Progenitor cell of endocrine pancreas (in vitro differentiated cells): ENCODE measurements at places on chromosomes 12 and 14. TPM values are rescaled to one million over a fixed set of nuclear protein-coding genes. Genes with fewer than 3 reads are reported as not detected.

Gene NUMB
- 88.8 and 92.4 TPM in 2 replicates for total RNA-seq

Gene SERPINA1
- 411 and 431 TPM in 2 replicates for total RNA-seq

Gene SLC39A2
- not detected in 2 replicates for total RNA-seq

Gene KRT82
- not detected in 2 replicates for total RNA-seq

Gene IGF1
- total RNA-seq, result 0.57 and 1.6 TPM in 2 replicates

Gene FIGNL2
- total RNA-seq, result 44.5 and 46.7 TPM in 2 replicates

DNA sequence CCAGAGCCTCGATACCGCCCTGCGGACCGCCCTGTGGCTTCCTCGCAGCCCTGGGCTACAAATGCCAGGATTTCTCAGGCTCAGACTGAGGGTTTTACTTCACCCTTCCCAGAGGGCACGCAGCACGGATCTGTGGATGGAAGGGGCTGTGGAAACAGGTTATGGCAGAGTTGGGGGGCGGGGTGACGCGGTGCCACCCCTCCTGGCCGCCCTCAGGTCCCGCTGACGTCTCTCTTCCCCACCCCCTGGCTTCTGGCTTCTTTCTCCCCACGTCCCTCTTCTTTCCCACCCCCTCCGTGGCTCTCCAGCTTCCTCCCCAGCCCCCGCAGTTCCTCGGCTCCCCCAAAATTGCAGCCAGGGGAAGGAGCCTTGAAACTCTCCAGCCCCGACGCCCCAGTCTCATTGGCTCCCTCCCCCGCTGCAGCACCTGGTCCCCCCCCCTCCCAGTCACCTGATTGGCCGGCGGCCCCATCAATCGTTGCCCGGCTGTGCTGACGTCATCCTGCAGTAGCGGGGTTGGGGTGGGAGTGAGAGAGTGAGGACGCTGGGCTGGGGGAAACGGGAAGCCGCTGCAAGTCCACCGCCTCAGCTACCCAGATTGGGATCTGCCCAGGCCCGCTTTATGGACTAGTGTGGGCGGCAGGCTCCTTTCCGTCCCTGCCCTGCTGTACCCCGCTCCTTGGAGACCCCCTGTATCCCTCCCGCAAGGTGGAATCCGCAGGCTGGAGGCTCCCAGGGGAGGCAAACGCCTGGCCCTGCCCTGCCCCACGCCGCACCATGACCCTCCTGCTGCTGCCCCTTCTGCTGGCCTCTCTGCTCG lies at the start of gene CLSTN3:
Gene CLSTN3, plus strand, starts transcription at position 500 of the 820 bp plus-strand sequence. Its CDS starts 278 bp downstream, at position 778.
- peak; percentile 91 for DNase-seq
- peaks cover 49% of the 10 kb centered on the region for H3K4me1 ChIP-seq
- H3K27me3 ChIP-seq, result no peaks in the 10 kb centered on the region
- H3K4me3 ChIP-seq, result peak within 1 kb of the TSS; percentile 87
- peaks cover 13% of the 10 kb centered on the region for H3K36me3 ChIP-seq

GRCh38 chr14:99347561-99347960 lies 75.6 kb upstream of the BCL11B start:
- H3K27me3 ChIP-seq, result peaks cover 3% of the 10 kb centered on the region
- H3K36me3 ChIP-seq, result no peaks in the 10 kb centered on the region
- H3K4me1 ChIP-seq, result peaks cover 17% of the 10 kb centered on the region
- DNase-seq, result no peak

GRCh38 chr12:80031229-80031628 lies 68.1 kb upstream of the OTOGL start:
- no peaks in the 10 kb centered on the region for H3K36me3 ChIP-seq
- H3K27me3 ChIP-seq, result no peaks in the 10 kb centered on the region

GRCh38 chr12:73514672-73515071 lies 1023.0 kb upstream of the ATXN7L3B start:
- DNase-seq, result no peak
- no peaks in the 10 kb centered on the region for H3K36me3 ChIP-seq
- no peaks in the 10 kb centered on the region for H3K27me3 ChIP-seq
- no peak overlapping the region for H3K27ac ChIP-seq
- no peaks in the 10 kb centered on the region for H3K4me1 ChIP-seq

GRCh38 chr12:101527682-101528081 lies 52.5 kb downstream of the SPIC start:
- no peak overlapping the region for H3K27ac ChIP-seq
- no peaks in the 10 kb centered on the region for H3K4me1 ChIP-seq
- H3K4me3 ChIP-seq, result no peak overlapping the region
- no peaks in the 10 kb centered on the region for H3K27me3 ChIP-seq

DNA sequence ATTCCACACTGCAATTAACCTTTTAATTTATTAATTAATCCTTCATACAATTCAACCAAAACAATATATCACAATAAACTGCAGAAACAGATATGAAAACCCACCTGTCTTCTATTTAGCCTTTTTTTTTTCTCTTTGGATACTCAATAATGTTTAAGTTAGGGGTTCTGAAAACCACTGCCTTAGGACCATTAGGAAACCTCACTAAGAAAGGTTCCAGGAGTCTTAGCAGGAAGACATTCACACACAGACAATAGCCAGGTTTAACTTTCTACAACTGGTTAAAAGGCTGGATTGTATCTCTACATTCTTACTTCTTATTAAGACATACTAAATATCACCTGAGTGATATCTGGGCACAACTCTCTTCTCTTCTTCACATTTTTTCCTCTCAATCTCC lies 3.3 kb downstream of the SEC23A start:
- peak overlapping the region; percentile 15 for H3K4me3 ChIP-seq
- peaks cover 6% of the 10 kb centered on the region for H3K36me3 ChIP-seq
- H3K4me1 ChIP-seq, result peaks cover 20% of the 10 kb centered on the region
- no peaks in the 10 kb centered on the region for H3K27me3 ChIP-seq
- no peak for DNase-seq
- H3K27ac ChIP-seq, result peak overlapping the region; percentile 29
